ENCODE measurements at places on chromosomes 13 and 19.

- no peak for DNase-seq
- H3K27me3 ChIP-seq = peaks cover 35% of the 10 kb centered on the region
- no peaks in the 10 kb centered on the region for H3K4me1 ChIP-seq
- H3K27ac ChIP-seq = no peak overlapping the region
- H3K4me3 ChIP-seq = no peak overlapping the region
Measured at GRCh38 chr19:51713319-51714285, 10.2 kb downstream of the HAS1 start.

DNA sequence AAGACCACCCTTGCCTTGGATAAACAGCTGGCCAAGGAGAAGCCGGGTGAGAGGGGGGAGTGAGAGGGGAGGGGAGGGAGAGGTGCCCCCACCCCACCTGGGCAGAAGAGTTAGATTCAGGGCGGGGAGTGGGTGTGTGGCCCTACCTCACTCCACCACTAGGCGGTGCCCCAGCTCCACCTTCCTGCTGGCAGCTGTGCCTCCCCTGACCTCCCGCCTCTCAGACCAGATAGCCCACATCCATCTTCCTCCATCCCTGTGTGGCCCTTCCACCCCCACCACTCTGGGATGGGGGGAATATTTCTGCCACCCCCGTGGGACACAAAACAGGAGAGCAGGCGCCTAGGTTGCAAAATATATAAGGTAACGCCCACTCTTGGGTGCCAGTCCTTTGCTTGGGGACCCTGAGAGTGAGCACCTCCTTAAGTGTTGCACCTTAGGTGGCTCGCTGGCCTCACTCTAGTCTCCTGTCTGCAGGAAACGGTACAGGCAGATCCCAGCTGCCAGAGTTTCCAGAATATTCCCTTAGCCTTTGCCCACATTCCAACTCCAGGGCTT, 13.8 kb upstream of the EHD2 start:
- H3K4me3 ChIP-seq = no peak overlapping the region
- H3K36me3 ChIP-seq = peaks cover 44% of the 10 kb centered on the region
- DNase-seq = peak; percentile 92
- H3K27ac ChIP-seq = no peak overlapping the region

DNA sequence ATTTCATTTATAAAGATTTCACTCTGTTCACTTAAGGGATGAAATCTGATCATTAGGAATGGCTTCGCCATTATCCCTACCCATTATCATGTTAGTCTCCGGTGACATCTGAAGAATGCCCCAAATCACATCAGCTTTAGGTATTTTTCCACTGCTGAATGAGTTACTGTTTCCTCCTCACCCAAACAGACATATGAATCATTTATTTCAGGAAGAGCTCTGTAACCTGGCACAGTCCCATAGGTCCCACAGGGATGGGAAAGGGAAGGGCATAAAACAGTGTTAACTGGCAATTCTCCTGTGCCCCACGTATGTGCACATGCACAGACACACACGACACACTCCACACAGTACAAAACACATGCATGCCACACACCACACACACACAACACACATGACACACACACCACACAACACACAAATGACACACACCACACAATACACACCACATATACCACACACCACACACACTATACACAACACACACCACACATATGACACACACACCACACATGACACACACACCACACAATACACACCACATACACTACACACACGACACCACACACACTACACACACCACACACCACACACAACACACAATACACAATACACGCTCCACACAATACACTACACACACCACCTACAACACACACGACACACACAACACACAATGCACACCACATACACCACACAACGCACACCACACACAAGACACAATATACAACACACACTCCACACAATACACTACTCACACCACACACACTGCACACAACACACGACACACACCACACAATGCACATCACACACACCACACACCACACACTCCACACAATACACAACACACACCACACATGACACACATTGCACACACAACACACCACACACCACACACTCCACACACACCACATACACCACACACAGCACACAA, 15.4 kb downstream of the TMEM255B start:
- no peaks in the 10 kb centered on the region for H3K36me3 ChIP-seq
- H3K27me3 ChIP-seq = peaks cover 20% of the 10 kb centered on the region
- H3K4me3 ChIP-seq = no peak overlapping the region

DNA sequence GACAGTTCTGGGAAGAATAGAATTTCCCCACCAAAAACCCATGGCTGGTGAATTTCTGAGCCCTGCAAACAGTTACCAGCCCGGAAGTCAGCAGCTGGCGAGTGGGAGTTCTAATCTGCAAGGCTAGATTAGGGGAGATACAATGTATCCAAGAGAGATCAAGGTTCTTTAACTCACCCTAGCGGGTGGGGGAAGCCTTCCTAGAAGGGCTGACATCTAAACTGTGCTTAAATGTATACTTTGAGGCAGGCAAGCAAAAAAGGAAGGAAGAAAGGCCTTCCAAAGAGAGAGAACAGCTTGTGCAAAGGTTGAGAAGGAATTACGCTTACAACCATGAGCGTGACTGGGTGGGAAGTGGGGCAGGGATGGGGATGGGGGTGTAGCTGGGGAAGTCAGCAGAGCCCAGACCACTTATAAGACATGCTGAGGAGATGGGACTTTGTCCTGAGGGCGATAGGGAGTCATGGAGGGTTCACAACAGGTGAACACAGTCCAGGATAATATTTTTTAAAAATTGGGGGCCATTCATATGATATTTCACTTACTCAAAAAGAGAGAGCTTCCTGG, 20.8 kb upstream of the ZNRF4 start:
- H3K27ac ChIP-seq = no peak overlapping the region
- H3K4me1 ChIP-seq = no peaks in the 10 kb centered on the region
- H3K4me3 ChIP-seq = no peak overlapping the region

- H3K4me3 ChIP-seq = no peak overlapping the region
- H3K4me1 ChIP-seq = no peaks in the 10 kb centered on the region
- no peaks in the 10 kb centered on the region for H3K36me3 ChIP-seq
- no peaks in the 10 kb centered on the region for H3K27me3 ChIP-seq
Measured at GRCh38 chr13:33696530-33696929, 121.4 kb upstream of the RFC3 start.

- no peak for DNase-seq
- no peak overlapping the region for H3K27ac ChIP-seq
- no peaks in the 10 kb centered on the region for H3K27me3 ChIP-seq
- no peaks in the 10 kb centered on the region for H3K4me1 ChIP-seq
- no peaks in the 10 kb centered on the region for H3K36me3 ChIP-seq
Measured at GRCh38 chr13:72403396-72404010, 323.9 kb downstream of the MZT1 start.

DNA sequence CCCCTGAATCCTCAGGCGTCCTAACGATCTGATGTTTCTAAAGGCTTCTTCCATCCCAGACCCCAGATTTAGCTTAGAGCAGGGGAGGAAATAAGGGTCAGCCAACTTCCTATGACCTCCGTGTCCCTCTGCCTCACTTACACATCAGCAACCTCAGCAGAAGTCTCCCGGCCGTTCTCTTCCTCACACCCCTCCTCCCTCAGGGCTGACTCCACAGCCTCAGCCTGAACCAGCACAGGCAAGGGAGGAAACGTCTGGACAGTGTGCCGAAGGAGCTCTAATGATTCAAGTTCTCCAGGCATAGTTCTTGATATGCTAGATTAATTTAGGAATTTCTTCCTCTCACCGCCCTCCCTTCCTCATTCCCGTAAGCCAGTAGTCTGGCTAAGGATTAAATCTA, 121.4 kb downstream of the NUFIP1 start:
- DNase-seq = no peak
- no peak overlapping the region for H3K27ac ChIP-seq
- H3K27me3 ChIP-seq = no peaks in the 10 kb centered on the region
- H3K36me3 ChIP-seq = no peaks in the 10 kb centered on the region
- no peaks in the 10 kb centered on the region for H3K4me1 ChIP-seq
- no peak overlapping the region for H3K4me3 ChIP-seq

- H3K27me3 ChIP-seq = no peaks in the 10 kb centered on the region
- peak overlapping the region; percentile 18 for H3K27ac ChIP-seq
- no peaks in the 10 kb centered on the region for H3K36me3 ChIP-seq
- peak; percentile 86 for DNase-seq
- H3K4me1 ChIP-seq = no peaks in the 10 kb centered on the region
- no peak overlapping the region for H3K4me3 ChIP-seq
Measured at GRCh38 chr13:30052120-30052519, 201.7 kb upstream of the UBL3 start.

DNA sequence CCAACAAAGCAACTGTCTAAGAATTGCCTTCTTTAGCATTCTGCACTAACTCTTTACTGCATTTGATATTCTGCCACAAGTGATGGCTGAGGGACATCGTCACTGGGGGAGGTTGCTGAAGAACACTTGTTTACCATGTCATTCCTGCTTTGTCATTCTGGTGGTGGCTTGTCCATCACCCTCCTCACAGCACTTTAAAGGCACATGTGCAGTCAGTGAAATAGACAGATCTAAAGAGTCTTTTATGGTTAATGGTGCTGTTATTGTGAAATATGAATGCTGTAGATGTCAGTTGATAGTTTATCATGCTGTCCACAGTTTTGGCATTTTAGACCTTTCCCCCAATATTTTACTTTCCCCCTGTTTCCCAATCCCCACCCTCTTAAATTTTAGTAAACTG, 120.9 kb upstream of the TSC22D1 start:
- no peaks in the 10 kb centered on the region for H3K36me3 ChIP-seq
- H3K27me3 ChIP-seq = no peaks in the 10 kb centered on the region
- H3K4me1 ChIP-seq = no peaks in the 10 kb centered on the region
- H3K4me3 ChIP-seq = no peak overlapping the region
- DNase-seq = no peak

- H3K4me3 ChIP-seq = no peak overlapping the region
- no peaks in the 10 kb centered on the region for H3K36me3 ChIP-seq
- H3K27ac ChIP-seq = no peak overlapping the region
- DNase-seq = no peak
Measured at GRCh38 chr13:63129995-63130394, 1714.3 kb upstream of the PCDH20 start.

All from endodermal cell (in vitro differentiated cells).